ENCODE measurements at places on chromosomes 6 and 20. TPM values are rescaled to one million over a fixed set of nuclear protein-coding genes. Genes with fewer than 3 reads are reported as not detected.

IMPG1 gene
- not detected for total RNA-seq

DEFB126 gene
- total RNA-seq: not detected

DNA sequence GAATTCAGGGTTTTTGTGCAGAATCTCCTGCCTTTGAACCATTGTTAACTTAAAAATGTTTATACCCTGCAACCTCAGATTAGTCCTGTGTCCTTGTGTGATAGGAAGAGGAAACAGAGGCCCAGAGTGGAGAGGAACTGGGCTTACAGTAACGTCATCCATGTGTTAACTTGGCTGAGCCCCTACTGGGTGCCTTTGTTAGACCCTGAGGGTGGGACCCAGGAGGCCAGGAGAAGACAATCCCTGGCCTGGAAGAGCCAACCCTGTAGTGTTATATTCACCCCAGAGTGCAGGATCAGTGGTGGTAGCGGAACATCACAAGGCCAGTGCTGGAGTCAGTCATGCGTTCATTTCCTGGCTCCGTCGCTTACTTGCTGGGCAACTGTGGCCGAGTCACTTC is 10.6 kb downstream of the MYLK2 start:
- H3K36me3 ChIP-seq: no peaks in the 10 kb centered on the region
- H3K4me3 ChIP-seq: no peak overlapping the region

- no peaks in the 10 kb centered on the region for H3K36me3 ChIP-seq
- DNase-seq: no peak
- peaks cover 54% of the 10 kb centered on the region for H3K27me3 ChIP-seq
These were observed 34.1 kb upstream of the LAMA4 start for GRCh38 chr6:112288475-112288874.

- H3K27ac ChIP-seq: peak overlapping the region; percentile 47
- peaks cover 11% of the 10 kb centered on the region for H3K36me3 ChIP-seq
- peaks cover 14% of the 10 kb centered on the region for H3K4me1 ChIP-seq
- peaks cover 63% of the 10 kb centered on the region for H3K27me3 ChIP-seq
- no peak overlapping the region for H3K4me3 ChIP-seq
- DNase-seq: no peak
These were observed 1.1 kb upstream of the JPH2 start for GRCh38 chr20:44187772-44188709.

SAMD3 gene
- 30.0 TPM for total RNA-seq

DNA sequence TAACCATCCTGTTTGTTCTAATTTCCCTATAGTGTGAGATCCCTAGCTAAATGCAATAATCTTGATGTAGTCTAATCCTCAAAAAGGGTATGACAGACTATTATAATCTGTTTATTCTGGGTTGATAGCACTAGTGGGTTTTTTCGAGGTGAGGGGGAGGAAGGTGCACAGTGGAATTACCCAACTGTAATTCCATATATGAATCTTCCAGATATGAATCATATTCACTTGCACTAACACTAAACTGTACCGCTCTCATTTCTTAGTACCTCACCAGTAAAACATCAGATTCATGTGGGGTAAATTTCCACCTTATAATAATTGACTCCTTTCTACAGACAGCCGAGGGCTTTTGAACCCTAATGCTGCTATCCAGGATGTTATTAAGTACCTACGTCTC is 16.5 kb downstream of the NCOA7 start:
- peak overlapping the region; percentile 88 for H3K27ac ChIP-seq
- H3K4me1 ChIP-seq: peaks cover 57% of the 10 kb centered on the region
- no peak for DNase-seq
- no peak overlapping the region for H3K4me3 ChIP-seq
- H3K36me3 ChIP-seq: peaks cover 7% of the 10 kb centered on the region
- H3K27me3 ChIP-seq: no peaks in the 10 kb centered on the region

- H3K27me3 ChIP-seq: no peaks in the 10 kb centered on the region
- H3K4me1 ChIP-seq: peaks cover 7% of the 10 kb centered on the region
- peaks cover 3% of the 10 kb centered on the region for H3K36me3 ChIP-seq
- H3K27ac ChIP-seq: no peak overlapping the region
- DNase-seq: no peak
- H3K4me3 ChIP-seq: no peak overlapping the region
These were observed 30.0 kb downstream of the CDKAL1 start for GRCh38 chr6:20564269-20564668.

- H3K4me3 ChIP-seq: no peak overlapping the region
- no peak overlapping the region for H3K27ac ChIP-seq
- peaks cover 4% of the 10 kb centered on the region for H3K27me3 ChIP-seq
- peaks cover 2% of the 10 kb centered on the region for H3K36me3 ChIP-seq
- no peaks in the 10 kb centered on the region for H3K4me1 ChIP-seq
These were observed 59.4 kb downstream of the CD164 start for GRCh38 chr6:109322825-109323224.

GRCh38 chr6:82063574-82063973 is 184.0 kb downstream of the IBTK start:
- no peaks in the 10 kb centered on the region for H3K36me3 ChIP-seq
- no peaks in the 10 kb centered on the region for H3K4me1 ChIP-seq
- H3K27ac ChIP-seq: no peak overlapping the region
- no peaks in the 10 kb centered on the region for H3K27me3 ChIP-seq
- H3K4me3 ChIP-seq: no peak overlapping the region

DNA sequence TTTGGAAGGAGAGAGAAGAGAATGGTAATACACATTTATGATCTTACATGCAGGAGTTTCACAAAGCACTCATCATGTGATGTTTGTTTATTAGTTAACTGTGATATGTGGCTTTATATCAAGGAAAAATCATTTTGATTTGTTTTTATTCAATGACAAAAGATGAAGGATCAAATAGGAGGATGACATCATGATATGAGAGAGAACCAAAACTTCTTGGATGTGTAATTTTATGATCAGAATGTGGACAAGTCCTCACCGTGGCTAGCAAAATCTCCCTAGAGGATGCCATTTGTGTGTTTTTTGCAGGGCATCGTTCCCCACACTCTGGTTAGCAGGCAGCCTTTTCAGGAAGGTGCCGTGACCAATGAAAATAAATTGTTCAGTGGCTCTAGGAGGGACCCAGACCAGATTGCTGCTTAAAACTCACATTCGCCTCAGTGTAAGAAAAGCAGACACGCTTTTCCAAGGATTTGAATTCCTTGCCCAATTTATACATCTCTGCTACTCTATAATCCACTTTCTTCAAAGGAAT is 552.7 kb downstream of the NKAIN2 start:
- H3K4me1 ChIP-seq: no peaks in the 10 kb centered on the region
- H3K27ac ChIP-seq: no peak overlapping the region
- no peak for DNase-seq
- H3K27me3 ChIP-seq: no peaks in the 10 kb centered on the region

Data from T-helper 17 cell (primary cell).